ENCODE measurements at places on chromosomes 2 and 18.

GRCh38 chr2:227671170-227671905 is 4.7 kb downstream of the SCYGR5 start:
- DNase-seq, result no peak

DNA sequence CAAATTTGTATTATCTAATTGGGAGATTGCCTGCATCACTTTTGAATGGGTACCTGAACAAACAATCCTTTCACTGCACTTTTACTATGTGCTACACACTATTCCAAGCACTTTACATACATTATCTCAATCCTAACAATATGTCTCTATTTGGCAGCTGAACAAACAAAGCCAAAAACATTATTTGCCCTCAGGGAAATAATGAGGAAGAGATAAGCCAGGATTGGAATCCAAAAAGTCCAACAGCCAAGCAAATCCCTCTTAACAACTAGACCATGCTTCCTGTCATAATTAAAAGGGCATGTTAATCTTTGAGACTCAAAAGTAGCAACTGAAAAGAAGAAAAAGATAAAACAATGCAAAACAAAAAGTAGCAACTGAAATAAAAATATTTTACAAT is 32.1 kb downstream of the RPRD1A start:
- DNase-seq, result no peak

GRCh38 chr2:215598376-215598975 is 162.6 kb upstream of the FN1 start:
- DNase-seq, result no peak

DNA sequence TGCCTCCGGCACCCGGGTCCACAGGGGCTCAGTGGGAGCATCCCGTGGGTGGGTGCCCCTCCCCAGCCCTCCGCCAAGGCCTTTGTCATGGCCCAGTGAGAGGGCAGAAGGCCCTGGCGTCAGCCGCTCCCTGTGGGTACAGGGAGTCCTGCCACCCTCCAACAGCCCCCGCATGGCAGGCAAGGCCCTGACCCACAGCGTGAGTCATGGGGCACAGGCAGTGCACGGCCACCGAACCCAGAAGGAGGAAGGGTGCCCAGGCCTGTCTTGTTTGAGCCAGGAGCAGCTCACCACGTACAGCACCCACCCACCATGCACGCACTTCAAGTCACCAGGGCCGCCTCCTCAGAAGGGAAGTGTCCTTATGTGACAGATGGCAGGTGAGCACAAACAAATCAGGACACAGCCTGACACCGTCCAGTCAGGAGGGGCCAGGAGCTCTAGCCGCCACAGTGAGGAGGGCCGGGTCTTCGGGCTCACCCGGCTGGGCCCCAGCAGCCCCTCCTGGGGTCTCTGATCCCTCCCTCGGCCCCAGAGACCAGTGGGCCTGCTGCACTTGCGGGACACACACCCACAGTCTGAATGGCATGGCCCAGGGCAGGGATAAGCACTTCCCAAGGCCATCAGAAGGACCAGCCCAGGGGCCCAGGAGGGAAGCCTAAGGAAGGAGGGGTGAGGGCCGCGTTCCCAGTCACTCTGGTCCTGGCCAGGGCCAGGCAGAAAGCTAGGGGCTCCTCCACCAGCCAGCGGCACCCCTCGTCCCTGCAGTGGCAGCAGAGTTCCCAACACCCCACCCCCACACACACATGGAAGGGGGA is 25.8 kb downstream of the BIN1 start:
- DNase-seq, result no peak

DNA sequence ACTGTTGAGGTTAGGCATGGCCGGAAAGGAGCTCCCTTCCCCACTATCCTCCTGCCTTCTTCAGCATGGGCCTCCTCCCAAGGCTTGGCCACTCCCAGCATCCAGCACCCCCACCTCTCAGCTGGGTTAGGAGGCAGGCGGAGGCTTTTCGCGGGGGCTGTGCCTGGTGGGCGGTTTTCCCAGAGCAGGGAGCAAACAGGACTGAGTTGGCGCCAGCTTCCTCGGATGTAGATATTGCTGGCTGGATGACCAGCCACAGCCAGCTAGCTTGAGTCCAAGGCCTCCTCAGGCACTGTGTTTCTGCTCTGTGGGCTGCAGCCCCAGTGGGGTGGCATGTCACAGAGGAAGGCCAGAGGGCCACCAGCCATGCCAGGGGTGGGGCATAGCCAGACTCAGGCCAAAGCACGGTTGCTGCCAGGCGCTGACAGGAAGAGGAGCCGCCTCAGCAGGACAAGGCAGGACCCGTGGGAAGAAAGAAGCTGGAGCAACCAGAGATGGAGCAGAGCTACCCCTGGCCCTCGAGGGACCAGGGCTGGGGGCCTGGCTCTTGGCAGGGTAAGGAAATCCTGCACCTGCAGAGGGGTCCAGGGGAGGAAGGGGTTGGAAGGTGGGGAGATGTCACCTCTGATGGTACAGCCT is at the start of gene TCF23:
TSS of gene TCF23 (plus strand) at position 204 of the 639 bp plus-strand sequence. CDS start at position 334, 130 bp downstream.
- no peak for DNase-seq

GRCh38 chr2:33617989-33618388 is 18.9 kb upstream of the FAM98A start:
- no peak for DNase-seq

GRCh38 chr2:150599889-150600288 is 112.4 kb upstream of the RND3 start:
- DNase-seq, result no peak

DNA sequence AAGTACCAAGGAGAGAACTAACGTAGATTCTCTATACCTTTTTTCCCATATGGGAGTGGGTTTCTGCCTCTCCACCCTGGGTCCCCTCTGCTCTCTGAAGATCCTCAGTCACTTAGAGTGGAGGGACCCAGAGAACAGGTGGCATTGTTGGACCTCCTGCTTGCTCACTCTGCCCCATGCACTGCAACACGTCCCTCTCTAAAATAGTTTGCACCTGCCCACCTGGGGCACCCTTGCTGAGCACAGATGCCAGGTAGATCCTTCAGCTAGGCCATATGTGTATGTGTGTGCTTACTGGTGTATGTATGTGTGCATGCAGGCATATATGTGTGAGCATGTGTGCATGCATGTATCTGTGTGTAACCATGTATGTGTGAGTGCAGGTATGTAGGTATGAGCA is 2.2 kb downstream of the IL36RN start:
- DNase-seq, result no peak

DNA sequence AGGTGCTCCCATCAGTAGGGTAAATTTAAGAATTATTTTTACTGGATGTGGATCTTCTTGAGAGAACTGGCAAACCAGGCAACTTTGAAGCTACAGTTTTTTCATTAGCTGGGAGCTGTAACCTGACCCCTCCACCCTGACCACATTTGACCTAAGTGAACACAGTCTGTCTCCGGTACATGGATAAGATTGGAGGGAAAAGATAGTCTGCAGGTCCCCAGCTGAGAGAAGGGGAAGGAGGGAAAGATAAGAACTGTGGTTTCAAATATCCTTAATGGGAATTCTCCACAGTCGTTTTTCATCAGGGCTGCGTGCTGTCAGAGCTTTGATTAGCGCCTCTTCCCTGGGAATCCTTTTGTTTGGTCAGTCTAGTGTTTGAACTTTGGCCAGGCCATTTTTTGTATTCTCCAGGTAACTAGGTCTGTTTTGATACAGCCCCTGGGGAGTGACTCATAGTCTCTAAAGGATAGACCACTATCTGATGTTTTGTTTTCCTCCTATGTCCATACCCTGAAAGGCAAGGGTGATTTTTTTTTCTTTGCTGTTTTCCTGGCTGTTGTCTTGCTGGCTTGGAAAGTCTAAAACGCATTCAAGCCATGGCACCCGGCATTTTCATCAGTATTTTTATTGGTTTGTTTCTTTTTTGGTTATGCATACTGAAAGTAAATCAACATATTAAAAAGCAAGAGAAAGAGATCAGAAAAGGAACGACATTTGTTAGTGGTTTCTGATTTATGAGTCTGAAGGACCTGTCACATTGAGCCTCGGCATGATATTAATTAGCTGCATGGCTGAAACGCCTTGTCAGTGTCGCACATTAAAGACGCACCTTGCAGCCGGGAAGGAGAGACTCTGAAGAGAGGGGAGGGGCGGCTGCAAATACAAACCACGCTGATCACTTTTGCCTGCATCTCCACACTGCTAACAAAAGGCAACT is 183.4 kb upstream of the FN1 start:
- DNase-seq, result no peak

GRCh38 chr2:230847883-230848388 is 16.8 kb upstream of the ITM2C start:
- DNase-seq, result peak; percentile 69

DNA sequence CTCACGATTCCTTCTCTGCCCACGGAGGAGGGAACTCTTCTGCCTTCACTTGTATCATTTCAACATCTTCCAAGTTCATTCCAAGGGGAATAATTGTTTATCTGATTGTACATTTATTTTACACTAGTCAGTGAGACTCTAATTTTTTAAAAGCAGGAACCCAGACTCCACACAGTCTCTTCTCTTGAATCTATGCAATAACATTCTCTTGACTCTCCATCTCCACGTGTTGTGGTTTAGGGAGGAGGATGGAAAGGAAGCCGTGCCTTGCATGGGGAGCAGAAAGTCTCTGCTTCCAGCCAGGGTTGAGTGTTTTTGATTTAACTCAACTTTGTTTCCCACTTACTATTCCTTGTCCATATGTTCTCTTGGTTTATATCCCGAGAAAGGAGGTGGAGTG is 131.1 kb upstream of the RIOK3 start:
- no peak for DNase-seq

GRCh38 chr2:36663851-36664695 is 32.4 kb upstream of the VIT start:
- DNase-seq, result peak; percentile 36

DNA sequence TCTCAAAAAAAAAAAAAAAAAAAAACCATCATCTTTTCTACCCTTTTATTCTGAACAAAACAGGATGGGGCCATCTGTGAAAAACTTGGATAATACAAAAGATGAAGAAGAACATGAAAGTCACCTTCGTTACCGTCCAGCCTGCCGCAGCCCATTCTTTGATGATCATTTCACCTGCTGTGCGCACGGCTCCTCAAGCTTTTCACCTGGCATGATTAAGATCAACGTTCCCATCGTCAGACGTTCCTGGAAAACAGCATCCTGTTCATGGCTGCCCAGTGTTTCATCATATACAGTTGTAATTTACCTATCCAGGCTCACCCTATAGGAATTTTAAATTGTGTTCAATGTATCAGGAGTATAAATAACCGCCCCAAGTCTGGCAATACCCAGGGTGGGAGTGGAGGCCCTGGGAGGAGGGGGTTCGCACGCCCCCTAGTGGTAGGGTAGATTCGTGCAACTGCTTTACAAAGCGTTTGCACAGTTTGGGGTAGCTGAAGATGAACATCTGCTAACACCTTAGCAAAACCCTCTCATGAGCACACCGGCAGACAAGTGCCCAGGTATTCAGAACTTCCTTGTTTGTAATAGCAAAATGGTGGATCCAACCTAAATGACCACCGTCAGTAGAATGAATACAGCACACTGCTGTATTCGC is 49.0 kb upstream of the GLI2 start:
- DNase-seq, result no peak

- no peak for DNase-seq
Observed at GRCh38 chr18:27226556-27227075, 41.5 kb upstream of the CHST9 start.

DNA sequence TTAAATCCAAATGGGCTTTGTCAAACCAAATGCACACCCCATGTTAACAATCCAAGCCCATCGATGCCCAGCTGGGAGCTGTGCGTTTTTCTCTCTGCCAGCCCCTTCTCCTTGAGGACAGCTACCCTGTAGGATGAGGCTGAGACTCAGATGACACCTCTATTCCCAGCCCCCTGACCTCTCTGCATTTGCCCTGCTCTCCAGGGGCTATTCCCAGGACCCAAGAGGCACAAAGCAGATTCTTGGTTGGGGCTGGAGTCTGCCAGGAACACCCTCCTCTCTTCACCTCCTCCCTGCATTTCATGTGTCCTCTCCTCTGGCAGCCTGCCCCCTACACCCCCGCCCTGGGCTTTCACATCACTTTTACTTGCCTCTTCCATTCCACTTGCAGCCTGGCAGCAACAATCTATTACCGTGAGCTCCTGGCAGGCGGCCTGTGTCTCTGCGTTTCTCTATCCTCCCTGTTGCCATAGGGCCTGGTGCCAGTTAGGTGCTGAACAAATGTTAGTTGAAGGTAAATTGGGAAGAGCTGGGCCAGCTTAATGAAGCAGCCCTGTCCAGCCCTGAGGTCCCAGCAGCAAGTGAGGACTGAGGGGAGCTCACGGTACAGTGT is 51.8 kb downstream of the ADD2 start:
- DNase-seq, result no peak

DNA sequence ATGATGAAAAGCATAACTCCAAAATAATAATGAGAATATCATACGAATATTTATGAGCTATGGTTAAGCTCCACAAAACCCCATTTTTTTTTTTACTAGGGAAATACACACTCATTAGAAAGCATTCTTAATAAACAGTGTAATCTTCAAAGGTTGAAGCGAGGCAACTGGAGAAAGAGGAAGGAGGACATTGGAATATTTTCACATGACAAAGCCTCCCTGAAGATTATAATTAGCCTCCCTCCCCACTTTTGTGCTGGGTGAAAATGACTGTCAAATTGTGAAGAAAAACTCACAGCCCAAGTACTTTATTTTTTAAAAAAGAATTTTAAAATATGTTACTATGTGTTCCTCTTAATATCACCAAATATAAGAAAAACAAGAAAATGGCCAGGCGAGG is 64.1 kb upstream of the NFU1 start:
- DNase-seq, result no peak

- DNase-seq, result peak; percentile 66
Observed at GRCh38 chr2:240986787-240987411, 11.5 kb upstream of the SNED1 start.

DNA sequence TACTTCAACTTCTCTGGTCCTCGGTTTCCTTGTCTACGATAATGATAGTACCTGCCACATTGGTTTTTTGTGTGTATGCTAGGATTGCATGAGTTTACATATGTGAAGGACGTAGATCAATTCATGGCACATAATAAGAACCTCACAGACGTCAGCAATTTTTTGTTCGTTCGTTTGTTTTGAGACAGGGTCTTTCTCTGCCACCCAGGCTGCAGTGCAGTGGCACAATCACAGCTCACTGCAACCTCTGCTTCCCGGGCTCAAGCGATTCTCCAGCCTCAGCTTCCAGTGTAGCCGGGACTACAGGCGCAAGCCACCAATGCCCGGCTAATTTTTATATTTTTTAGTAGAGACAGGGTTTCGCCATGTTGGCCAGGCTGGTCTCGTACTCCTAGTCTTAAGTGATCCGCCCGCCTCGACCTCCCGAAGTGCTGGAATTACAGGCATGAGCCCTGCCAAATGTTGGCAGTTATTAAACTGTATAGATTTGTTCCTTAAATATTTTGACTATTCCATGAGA is 756 bp upstream of the SLC35F5 start:
- no peak for DNase-seq

DNA sequence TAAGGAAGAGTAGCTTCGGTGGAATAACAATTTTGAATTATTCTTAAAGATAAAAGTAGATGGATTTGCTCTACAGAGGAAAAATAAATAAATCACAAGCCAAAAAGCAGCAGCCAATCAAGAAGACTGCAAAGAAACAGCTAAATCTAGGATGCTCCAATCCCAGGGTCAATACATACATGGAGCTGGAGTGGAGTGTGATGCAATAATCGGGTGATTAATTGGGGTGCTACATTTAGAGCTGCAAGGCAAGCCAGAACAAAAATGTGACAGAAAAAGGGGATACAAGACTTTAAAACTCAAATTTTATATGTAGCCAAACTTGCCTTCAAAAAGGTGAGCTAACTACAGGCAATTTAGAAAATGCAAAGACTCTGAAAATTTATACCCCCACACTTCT is 215.8 kb downstream of the TCF4 start:
- DNase-seq, result no peak

GRCh38 chr18:28736951-28737350 is 560.0 kb upstream of the CDH2 start:
- DNase-seq, result no peak

GRCh38 chr2:3654531-3655225 is 3.3 kb upstream of the ALLC start:
- DNase-seq, result no peak

All from right lung (tissue), 10 donors.